ENCODE measurements at places on chromosomes 5 and 9.

GRCh38 chr9:90810691-90811090, 9.1 kb downstream of the SYK start:
- no peak for DNase-seq

DNA sequence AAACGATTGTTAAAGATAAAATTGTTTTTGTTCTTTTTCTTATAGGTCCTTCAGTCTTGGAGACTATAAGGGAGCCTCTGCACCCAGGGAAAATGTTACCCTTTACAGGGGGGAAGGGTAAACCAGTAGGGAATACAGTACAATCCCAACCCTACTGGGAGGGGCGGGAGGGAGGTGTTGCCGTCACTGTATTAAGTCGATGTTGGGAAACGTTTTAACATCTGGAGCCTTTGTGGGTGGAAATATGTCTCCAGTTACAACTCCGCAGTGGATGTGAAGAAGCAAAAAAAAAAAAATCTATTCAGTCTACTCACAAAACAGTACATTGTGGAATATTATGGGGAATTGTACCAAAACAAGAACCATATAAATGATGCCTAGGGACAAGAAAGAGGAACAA, 47.2 kb upstream of the FCHO2 start:
- DNase-seq, result no peak

DNA sequence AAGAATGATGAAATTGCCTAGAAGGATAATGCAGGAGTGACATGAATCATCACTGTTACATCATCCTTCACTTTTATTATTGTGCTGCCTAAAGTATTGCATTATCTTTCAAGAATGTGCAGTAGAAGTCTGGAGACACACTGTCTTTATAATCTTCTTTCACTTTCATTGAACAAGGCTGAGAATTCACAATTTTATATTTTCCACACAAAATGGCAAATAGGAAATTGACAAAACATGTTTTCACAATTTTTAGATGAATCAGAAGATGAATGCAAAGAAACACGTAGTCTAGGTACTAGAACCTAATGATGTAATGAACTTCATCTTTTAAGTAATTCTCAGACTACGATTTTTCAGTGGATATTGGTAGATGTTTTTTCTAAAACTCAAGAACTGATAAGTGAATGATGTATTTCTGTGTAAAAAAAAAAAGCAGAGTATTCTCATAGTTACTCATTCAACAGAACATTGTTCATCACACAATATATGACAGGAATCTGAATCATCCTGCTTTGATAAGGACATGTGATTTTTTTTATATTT, 131.5 kb upstream of the GRHPR start:
- no peak for DNase-seq

DNA sequence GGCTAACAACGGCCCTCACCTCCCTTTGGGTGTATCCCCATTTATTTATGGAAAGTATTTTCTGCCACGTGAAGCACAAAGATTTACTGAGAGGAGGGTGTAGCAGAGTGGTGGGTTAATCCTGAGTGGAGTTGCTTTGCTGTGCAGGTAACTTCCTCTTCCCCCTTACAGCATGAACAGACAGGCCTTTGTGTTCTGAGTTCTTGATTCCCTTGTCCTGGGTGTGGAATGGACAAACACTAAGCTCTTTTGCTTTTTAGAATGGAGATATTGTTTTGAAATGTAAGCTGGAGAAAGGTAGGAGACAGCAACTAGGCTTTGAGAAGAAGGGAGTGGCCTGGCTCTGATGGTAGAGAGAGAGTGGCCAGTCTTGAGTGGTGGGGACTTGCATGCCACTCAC, 17.1 kb upstream of the GLRX start:
- no peak for DNase-seq

- no peak for DNase-seq
These were observed 128.3 kb upstream of the C9orf72 start for GRCh38 chr9:27701587-27701986.

DNA sequence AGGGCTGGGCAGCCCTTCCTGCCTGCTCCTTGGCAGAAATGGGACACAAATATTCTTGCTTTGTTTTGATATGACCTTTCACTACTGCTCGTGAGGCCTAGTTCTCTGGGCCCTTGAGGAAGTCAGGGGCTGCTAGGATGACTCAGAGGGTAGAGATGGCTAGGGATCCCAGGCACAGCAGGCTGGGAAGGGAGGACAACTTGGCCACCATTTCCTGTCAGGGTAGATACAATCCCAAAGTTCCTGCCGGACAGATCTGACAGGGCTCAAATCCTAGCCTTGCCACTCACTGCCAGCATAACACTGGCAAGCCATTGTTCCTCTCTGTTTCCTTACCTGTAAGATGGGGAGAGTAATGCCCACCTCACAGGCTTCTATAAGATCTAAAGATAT, 31.7 kb upstream of the MEIKIN start:
- DNase-seq, result no peak

GRCh38 chr9:4035777-4036176, 264.1 kb downstream of the GLIS3 start:
- no peak for DNase-seq

DNA sequence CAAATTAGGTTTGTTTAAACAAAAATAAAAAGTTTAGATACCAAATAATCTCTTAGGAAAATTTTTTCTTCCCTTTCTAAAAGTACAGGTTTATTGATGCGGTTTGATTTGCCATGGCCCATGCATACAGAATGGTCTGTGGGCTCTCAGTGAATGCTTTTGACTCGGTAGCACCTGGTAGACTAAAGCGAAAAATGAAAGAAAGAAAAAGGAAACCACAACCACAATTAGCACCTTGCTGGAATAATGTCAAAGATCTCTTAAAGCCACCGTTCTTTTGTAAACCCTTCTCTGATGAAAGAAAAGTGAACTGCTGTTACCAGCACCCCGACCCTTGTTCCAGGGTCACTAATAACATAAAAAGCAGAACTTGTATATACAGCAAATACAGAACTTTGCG, 157.9 kb downstream of the NFIB start:
- no peak for DNase-seq

DNA sequence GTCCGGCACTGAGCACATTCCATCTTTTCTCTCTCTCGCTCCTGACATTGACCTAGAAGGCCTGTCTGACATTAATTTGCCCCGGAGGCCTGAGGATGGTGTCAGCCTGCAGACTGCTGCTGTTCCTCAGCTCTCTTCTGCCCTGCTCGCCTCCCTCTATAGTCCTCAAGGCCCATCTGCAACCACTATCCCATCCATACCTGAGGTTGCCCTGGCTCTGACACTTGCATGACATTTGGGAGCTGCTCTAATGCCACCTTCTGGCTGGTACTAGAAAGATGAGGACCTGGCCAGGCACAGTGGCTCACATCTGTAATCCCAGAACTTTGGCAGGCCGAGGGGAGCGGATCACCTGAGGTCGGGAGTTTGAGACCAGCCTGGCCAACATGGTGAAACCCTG, 38.6 kb upstream of the GGTA1 start:
- no peak for DNase-seq

DNA sequence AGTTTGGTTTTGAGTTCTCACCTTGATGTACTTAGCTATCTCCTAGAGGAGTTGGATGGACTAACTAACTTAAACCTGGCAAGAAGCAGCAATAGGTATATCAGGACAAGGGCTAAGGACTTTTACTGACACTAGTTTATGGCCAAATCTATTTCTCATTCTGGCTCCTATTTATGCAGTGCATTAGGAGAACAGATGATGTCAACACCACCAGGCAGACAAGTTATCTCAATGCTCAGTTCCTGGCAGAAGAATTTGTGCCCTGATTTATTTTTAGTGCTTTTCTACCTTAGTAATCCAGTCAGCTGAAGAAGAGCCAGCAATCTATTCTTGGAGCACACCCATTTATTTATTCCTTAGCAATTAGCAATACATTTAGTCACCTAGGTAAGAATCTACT, 30.7 kb upstream of the MYOT start:
- no peak for DNase-seq

GRCh38 chr9:83981126-83981871, 694 bp downstream of the RMI1 start:
- no peak for DNase-seq

DNA sequence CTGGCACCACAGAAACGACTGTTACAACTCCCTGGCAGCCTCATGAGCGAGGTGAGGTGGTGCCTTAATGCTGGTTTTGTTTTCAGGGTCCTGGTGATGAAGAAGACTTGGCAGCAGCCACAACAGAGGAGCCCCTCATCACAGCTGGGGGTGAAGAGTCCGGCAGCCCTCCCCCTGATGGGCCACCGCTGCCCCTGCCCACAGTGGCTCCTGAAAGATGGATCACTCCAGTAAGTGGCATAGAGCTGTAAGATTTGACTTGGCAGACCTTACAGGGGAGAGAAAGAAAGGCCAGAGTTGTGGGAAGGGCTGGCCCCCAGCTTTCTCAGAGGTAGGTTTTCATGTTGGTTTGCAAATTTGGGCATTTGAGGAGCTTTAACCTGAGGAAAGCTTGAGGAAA, 72.2 kb downstream of the COL15A1 start:
- no peak for DNase-seq

GRCh38 chr5:499233-500209, 24.7 kb downstream of the SLC9A3 start:
- DNase-seq, result no peak

DNA sequence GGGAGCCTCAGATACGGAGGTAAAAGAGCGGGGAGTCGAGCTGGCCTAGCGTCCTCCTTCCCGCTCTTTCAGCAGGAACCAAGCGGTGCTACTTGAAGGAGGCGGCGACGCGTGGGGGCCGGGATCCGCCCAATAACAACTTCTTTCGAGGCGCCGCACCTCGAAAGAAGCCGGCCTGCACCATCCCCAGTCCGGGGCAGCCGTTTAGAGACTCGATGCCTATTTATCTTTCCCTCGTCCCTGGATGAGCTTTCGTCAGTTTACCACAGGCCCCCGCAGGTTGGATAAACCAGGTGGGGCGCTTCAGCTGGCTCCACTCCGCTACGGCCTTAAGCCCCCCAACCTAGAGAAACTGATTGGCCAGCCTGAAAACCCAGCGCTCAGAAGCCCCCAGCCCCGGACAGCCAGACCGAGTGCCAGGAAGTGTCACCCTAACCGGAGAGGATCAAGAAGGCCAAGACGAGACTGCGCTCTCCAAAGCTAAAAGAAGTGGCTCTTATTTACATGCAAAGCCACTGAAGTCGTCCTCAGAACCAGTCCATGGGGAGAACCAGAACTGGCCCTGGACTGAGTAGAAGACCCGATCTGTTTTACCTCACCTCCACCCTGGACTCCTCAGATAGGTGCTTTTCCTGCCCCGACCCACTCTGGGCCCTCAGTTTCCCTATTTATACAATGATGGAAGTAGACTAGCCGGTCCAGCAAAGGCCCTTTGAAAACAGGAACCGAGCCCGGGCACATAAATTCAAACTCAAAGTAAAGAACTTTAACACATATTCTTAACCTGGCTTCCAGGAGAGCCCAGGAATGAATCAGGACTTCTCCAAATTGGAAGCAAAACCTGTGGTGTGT, 1.4 kb downstream of the HAND1 start:
- DNase-seq, result no peak

GRCh38 chr9:89505048-89505447, 7.1 kb upstream of the SEMA4D start:
- DNase-seq, result no peak

DNA sequence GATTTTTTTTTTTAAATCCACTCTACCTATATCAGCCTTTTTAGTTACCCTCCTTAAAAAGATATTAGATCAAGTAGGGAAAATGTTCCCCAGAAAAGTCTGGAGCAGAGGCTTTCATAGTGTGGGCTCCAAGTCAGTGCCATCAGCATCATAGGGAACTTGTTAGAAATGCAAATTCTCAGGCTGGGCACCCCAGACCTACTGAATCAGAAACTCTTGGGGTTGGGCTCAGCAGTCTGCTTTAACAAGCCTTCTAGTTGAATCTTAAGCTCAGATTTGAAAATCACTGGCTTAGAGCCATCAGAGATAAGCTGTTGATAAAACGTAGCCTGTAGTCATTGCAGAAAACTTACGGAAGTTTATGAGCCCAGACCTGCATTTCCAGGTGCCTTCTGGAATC, 140.1 kb downstream of the TMEM38B start:
- no peak for DNase-seq

DNA sequence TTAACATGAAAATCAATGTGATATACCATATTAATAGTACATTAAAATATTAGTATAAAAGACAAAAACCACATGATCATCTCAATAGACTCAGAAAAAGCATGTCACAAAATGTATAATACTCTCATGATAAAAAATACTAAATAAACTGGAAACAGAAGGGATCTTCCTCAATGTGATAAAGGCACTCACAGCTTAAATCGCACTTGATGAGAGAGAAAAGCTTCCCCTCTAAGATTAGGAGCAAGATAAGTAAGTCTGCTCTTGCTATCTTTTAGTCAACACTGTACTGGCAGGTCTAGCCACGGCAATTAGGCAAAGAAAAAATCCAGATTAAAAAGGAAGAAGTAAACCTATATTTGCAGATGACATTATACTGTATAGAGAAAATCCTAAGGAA, 21.8 kb upstream of the MSH3 start:
- DNase-seq, result no peak

DNA sequence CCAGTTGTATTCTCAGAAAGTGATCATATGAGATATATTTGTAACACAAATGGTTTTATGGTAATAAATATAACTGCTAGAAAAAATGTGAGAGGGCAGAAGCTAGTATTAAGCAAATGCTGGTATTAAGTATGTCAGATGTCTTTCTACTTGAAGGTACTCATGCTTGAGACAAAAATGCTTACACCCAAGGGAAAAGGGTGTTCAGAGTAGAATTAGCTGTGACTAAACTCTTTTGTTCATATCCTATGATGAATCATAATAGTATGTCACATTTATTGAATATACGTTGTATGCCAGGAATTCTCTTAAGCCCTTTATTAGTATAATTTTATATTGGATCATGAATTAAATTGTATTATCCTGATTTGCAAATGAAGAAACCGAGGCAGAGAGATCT, 2.2 kb downstream of the ADGRV1 start:
- DNase-seq, result no peak

- no peak for DNase-seq
These were observed 57.6 kb downstream of the STARD4 start for GRCh38 chr5:111454776-111455175.

GRCh38 chr9:127340721-127341120, 56.2 kb upstream of the SLC2A8 start:
- no peak for DNase-seq

DNA sequence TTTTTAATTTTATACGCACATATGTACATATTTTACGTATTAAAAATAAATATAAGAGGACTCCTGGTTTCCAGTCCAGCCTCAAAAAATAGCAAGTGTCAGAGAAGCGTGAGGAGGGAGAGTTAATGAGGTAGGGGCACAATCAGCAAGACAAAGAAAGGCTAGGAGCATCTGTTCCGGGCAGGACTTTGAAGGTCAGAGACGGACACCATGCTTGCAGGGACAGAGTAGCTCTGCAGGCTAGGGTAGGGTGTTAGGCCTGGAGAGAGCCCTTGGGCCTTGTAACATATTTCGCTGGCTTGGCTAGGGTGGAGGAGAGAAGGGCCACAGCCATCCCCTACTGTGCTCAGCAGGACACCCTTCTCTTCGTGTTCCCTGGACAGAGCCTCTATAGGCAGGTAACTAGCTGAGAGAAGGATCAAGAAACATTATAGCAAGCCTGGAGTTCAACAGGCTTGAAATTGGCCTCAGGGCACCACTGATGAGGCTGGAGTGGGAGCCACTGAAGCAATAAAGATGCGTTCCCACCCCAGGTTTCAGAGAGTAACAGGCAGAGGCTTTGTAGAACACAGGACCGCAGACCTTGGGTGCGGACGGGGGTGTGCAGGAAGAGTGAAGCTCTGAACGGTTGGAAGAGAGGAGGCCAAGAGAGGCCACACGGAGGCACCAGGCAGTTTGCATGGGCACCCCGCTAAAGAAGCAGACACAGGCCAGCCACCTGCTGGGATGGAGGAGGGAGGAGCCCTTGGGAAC, 9.7 kb upstream of the IPPK start:
- DNase-seq, result no peak

- DNase-seq, result no peak
These were observed 242.6 kb downstream of the NPR3 start for GRCh38 chr5:32953694-32954093.
